Naive B cell (primary cell): ENCODE measurements at places on chromosomes 3 and 15. TPM values are rescaled to one million over a fixed set of nuclear protein-coding genes. Genes with fewer than 3 reads are reported as not detected.

DNA sequence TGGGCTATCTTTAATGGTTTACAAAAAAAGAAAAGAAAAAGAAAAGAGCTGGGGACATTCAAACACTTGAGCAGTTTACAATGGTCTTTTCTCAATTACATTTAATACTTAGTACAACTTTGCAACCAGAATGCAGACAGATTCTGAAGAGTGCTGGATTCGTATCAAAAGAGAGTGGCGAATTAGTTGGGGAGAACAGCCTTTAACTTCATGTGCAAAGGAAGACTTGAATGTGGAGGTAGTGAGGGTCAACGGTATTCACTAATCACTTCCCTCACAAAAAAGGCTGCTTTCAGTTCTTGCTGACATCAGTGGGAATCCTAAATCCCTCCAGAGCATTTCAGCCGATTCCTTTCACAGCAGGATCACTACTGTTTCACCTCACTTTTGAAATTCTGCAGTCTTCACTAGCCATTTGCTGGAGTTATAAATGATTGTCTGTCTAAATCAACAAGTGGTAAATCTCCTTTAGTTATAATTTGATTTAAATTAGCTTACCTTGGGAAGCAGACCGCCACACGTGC lies 323.0 kb upstream of the SEMA6D start:
- DNase-seq = no peak

- no peak for DNase-seq
These were observed 808.8 kb upstream of the LMCD1 start for GRCh38 chr3:7692866-7693265.

DNA sequence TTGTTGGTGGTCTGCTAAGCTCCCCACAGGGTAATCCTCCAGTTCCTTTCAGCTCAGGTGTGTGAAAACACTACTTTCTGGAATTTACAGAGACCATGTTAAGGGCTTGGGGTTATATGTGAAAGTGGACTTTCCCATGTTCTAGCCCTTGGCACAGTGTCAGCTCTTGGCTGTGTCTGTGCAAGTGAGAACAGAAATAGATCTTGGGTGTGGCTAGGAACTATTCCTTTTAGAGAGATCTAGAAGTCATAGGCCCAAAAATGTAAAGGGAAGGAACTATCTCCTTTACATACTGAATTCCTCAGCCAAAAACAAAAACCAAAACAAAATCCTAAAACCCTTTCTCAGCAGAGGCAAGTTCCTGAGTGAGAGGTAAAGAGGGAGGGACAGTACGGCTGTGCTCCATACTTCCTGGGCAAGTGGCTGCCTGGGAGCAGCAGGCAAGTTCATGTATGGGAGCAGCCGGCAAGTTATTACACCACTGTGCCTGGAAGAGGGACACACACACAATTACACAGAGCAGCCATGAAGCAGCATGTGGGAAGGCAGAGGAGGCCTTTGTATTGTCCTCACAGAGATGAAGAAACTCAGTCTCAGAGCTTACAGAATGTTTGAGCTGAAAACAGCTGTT lies 19.9 kb upstream of the C3orf62 start:
- no peak for DNase-seq

DNA sequence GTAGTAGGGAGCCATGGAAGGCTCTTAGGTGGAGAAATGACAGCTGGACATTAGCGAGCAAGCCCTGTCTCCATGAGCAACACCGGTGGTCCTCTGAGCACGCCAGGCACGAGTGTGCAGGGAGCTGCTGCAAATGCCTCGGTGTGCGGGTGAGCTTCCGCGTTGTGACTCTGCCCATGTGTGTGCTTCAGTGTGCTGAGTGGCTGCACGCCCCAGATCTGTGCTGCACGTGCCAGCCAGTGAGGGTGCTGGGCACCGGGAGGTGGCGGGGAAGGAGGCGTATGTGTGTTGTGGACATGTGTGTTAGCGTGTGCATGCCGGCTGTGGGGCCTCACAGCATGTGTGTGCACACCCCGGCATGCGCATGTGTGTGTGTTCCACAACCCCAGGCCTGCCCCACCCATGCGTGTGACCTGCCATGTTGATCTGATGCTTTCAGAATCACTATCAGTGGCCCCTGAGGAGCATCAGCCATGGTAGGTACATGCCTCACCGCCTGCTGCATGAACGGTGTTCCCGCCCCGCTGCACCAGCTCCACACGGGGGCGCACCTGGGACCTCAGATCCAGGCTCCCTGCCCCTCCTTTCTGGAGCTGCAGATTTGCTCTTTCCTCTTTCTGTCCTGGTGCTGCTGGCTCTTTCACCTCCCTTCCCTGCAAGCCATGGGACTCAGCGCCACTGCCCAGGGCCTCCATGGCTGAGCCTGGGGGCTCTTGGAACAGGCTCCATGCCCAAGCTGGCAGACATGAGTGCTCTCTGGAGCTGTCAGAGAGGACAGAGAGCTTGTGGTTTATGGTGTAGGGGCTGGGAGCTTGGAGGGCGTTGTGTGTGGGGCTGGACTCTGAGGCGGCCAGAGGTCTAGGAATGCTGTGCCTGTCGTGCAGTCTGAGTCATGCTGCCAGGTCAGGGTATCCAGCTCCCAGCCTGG lies 169.4 kb downstream of the TBC1D2B start:
- DNase-seq = peak; percentile 17

DNA sequence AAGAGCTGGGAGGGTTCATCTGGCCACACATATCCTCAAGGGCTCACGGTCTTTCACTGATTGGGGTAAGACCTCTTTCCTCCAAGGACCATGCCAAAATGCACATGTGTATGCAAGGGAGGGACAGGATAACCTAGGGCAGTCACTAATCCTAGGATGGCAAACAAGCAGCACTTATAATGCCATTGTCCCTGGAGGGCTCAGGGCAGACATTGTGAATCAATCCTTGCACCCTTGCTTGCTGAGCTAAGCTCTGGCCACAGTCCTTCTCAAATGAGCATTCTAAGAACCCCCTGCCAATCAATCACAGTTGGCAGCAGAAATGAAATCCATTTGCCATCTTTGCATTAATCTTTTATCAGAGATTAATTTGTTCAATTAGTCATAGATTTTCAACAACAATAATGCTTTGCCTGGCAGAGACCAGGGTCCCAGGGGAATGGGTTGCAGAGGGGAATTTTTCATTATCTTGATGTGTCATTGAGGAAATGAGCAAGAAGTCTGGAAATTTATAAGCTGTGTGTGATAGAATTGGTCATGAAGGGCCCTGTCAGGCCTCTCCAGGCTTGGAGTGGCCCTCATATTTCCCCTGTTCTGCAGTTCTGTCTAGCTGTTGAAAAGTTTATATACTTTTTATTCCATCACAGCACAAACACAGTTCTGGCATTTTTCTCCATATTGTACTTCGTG lies 57.2 kb upstream of the KY start:
- no peak for DNase-seq

GRCh38 chr15:41161736-41162135 lies 45.7 kb upstream of the INO80 start:
- no peak for DNase-seq

DNA sequence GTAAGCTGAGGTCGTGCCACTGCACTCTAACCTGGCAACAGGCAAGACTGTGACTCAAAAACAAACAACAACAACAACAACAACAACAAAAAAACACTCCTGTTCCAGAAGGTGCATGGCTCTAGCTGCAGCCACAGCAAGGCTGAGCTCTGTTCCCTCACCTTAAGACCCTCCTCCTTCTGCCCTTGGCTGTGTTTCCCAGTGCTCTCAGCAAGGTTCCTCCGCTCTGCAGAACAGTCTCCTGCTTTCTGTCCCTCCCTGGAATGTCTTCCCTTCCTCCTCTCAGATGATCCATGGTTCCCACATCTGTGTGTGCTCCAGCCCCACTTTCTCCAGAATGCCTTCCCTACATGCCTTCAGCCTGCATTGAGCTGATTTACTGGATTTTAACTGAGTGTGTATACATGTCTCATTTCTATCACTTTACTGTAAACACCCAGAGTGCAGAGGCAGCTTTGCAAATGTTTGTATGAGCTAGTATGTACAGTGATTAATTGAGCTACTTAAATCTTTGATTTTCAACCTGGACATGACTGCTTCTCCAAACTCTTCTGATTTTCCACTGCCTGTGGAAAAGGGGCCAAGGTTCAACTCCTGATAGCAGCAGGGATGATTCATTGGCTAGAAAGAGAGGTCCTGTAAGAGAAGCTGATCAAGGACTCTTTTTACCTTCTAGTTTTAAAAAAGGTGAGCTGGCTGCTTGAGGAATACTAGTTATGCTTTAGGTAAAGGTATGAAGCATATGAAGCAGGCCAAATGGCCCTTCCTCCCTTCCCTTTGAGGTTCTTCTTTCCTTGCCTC lies 14.7 kb downstream of the ANKUB1 start:
- no peak for DNase-seq

- no peak for DNase-seq
These were observed 4.7 kb downstream of the RBMS3 start for GRCh38 chr3:29285471-29286071.

DNA sequence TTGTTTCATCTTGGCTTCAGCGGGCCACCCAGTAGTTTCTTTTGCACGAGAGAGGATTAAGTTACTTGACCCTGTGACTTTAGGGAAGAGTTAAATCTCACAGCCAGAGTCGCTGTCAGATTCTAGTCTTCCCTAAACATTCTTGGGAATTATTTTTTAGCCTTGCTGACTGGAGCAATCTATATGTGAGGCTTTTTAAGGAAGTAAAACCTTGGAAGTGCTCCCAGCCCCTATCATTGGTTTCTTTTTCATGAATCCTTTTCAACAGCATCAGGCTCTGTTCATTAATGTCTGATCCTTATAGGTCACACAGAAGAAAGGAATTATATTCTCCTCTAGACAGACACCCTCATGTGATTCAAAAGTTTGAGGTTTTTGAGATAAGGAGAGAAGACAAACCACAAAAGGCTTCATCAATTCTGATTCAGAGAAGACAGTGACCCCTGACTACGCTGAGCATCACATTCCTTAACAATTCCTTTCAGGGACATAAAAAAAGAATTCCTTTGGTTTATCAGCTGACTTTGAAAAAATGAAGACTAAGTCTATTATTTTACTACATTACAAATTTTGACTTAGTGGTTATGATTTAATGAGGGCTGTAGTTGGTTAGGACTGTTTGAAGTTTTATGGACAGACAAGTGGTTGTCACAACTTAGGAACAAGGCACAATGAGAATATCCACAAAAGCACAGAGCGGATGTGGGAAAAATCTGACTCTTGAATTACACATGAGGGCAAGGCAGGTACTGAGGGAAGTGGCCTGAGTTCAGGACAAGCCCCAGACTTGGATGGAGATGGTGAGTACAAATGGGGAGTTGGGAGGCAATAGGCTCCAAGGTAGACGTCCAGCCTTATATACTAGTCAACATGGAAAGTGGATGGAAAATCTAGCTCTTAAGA lies 171.1 kb upstream of the STT3B start:
- no peak for DNase-seq

GRCh38 chr15:69983696-69984265 lies 113.9 kb downstream of the TLE3 start:
- no peak for DNase-seq

DNA sequence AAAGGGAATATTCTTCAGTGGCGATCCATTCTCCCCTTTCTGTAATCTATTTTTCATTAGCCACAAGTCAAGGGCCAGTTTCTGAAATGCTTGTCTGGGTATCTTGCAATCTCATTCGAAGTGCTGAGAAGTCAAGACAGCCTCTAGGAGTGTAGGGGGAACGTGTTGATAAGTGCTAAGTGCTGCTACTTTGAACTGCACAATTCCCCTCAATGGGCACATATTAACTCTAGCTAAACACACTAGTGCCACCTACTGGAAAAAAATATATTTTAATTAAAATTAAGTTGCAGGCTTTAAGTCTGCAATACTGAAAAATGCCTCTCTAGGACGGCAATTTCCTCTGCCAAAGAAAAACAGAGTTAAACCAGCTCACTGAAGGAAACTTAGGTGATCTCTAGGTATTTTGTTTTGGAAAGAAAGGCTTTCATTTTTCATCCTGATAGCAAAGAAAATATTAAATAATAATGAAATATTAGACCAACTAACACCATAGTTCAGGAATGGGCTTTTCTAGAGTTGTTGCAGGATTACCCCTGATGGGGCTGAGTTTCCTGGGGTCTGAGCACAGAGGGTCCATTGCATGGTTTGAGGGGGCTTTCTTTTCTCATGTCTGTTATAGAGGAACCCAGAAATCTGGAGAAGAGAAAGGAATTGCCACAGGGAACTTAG lies 181.9 kb upstream of the KBTBD8 start:
- peak; percentile 46 for DNase-seq

DNA sequence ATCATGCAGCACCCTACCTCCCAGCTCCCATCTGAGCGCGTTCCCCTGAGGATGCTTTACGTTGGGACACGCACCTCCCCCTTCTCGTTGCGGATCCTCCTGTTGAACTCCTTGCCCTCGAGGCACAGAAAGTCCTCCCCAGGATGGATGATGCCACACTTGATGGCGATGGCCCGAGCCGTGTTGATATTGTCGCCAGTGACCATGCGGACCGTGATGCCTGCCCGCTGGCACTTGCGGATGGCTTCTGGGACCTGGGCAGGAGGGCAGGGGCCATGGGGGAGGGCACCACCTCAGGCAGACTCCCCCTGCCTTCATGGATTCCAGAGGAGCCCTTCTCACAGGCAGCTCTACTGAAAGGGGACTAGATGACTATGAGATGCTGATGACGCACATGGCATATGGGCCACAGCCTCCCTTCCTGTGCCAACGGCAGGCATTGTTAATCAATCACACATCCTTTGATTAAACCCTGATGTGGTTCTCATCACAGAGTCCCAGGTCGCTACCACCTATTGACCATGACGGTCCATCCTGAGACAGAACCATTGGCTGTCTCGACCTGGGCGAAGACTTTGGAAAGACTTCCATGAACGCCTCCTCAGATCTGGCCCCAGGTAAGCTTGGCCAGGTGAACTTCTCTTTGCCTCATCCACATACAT lies 29.5 kb upstream of the SEC13 start:
- no peak for DNase-seq

DNA sequence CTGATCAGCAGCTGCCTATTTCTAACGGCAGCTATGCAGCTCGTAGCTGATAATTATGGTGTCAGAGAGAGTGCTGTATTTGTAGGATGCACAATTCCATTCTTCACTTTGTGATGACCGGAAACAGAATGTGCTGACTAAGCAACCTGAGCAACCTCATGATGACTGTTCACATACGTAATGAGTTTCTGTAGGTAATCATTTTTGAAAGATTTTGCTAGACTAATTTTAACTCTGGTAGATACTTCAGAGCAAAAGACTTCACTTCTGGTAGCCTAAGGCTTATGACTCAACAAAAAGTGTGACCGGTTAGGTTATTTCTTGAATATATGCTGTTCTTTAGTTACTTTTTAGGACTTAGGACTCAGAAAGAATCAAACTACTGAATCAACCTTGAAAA lies 567.7 kb downstream of the NAALADL2 start:
- no peak for DNase-seq

GRCh38 chr3:64694114-64694513 lies 6.3 kb upstream of the ADAMTS9 start:
- DNase-seq = no peak

GRCh38 chr3:129025691-129026435 lies 24.8 kb downstream of the EFCC1 start:
- no peak for DNase-seq

Gene EFHB
- 2.5 TPM for polyA plus RNA-seq

Gene SOX2
- polyA plus RNA-seq = not detected

Gene TMEM45A
- polyA plus RNA-seq = not detected

Gene AGTR1
- not detected for polyA plus RNA-seq

Gene DLL4
- not detected for polyA plus RNA-seq

Gene THRB
- polyA plus RNA-seq = 5.1 TPM

Gene SCN11A
- not detected for polyA plus RNA-seq

Gene EAF1
- 8.2 TPM for polyA plus RNA-seq
